Stimulated activated CD4-positive, alpha-beta T cell treated with anti-CD3 and anti-CD28 coated beads, TNF-alpha, amount 100 ng/mL, for 48 hours (primary cell): ENCODE measurements at places on chromosomes 5 and 9.

DNA sequence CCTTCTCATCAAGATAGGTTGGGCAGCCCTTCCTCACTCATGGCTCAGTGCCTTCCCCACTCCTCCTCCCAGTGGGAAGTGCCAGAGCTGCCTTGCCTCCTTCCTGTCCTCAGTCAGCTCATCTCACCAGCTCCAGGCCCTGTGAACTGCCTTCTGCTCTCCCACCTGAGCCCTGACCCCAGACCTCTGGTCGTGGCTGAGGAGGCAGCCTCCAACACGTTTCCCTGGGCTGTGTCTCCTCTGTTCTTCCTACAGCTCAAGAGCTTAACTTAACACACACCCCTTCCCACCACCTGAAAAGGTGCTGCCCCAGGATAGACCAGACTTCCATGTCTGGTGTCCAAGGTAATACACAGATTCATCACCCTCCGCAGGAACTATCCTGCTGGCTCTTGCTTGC is 21.2 kb downstream of the IL9 start:
- no peak for DNase-seq

GRCh38 chr5:160432196-160432595 is 10.5 kb downstream of the PTTG1 start:
- DNase-seq = no peak

DNA sequence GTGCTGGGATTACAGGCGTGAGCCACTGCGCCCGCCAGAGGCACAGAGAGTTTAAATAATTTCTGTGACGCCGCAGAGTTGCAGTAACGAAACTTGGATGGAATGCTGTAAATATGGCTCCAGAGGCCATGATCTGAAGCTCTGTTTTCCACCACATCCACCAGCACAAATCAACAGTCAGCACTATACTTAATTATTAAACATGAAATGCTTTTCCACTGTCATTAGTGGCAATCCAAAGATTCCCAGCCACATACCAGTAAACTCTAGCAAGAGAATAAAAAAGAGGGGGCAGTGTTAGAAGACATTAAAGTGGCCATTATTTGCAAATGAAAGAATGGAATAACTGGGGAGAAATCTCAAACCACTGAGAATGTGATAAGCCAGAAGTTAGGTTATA is 242.5 kb downstream of the DIRAS2 start:
- no peak for DNase-seq

DNA sequence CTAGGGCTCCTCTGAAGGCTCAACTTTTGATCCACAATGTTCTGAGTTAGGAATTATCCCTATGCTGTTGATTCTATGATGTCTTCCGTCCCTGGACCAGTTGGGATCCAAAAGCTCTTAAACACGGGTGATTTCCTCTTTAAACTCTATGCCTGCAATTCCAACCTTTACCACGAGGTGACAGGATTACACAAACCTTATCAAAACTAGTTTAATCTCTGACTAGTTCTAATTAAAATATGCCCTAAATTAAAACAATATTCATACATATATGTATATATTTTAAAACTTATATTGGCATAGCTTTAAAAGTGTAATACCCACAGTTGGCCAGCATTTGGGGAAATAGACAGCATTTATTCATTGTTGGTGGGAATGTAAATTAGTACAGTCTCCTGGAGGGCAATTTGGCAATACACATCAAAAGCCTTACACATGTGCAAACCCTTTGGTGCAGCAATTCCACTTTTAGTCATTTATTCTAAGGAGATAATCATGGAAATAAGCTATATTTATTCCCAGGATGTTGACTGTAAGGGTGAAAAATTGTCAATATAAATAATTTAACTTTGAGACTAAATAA is 51.6 kb upstream of the PHYKPL start:
- DNase-seq = peak; percentile 20

DNA sequence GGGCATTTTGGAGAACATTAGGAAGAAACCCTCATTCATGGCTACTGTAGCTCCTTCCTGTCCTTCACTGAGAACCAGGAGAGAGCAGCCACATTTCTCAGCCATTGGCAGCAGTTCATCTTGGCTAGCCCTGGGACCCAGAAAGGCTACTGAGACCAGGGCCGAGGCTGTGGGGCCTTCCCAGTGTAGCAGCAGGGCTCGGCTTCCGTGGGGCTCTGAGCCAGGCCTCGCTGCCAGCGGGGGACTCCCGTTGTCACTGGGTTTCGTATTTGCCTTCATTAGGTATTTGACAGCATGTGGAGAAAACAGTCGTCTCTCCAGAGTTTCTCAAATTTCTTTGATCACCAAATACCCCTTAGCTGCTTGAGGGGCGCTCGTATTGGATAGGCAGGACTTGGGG is 37.3 kb upstream of the PRDM12 start:
- no peak for DNase-seq

DNA sequence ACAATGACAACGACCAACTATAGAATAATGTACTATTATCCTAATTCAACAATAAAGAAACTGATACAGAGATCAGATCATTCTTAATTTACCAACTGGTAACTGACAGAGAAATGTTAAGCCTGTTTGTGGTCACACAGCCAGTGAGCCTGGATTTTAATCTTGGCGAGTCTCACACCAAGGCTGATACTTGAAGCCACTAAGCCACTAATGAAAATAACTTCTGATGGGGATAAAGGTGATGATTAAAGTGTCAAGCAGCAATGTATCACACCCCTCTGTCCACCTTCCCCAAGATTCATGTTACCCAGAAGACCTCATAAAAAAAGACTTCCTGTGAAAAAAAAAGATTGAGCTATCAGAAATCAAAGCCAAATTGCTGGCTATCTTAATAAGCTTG is 350.5 kb downstream of the SPOCK1 start:
- DNase-seq = no peak

- DNase-seq = no peak
Measured at GRCh38 chr5:140371356-140372151, 11.6 kb downstream of the SLC4A9 start.

DNA sequence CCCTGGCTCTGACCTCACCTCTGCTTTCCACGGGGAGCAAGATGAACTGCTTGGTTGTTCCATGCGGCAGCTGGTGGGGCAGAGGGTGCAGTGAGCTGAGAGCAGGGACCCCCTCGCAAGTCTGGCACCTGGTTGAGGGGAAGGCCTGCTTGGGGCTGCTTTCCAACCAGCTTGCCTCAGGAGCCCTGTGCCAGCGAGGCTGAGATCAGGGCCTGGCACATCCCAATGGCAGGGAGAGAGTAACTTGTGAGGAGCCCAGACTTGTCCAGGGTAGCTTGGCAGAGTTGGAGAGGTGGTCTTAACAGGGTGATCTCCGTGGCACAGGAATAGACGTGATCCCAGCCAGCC is 68.9 kb downstream of the IQGAP2 start:
- DNase-seq = no peak

DNA sequence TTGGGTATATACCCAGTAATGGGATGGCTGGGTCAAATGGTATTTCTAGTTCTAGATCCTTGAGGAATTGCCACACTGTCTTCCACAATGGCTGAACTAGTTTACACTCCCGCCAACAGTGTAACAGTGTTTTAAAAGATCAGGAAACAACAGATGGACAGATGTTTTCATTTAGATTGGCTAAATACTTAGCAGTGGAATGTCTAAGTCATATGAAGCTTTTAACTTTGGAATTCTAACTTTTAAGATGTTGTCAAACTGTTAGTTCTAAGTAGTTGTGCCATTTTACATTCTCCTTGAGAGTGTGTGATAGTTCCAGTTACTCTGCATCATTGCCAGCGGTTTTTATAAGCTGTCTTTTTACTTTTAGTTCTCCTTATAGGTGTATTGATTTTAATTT is 688.8 kb downstream of the SEMA5A start:
- DNase-seq = no peak

- DNase-seq = no peak
Measured at GRCh38 chr5:53900677-53901076, 340.2 kb downstream of the NDUFS4 start.

GRCh38 chr5:76714751-76715485 is 1.0 kb upstream of the F2R start:
- DNase-seq = no peak
